Dermis lymphatic vessel endothelial cell (primary cell): ENCODE measurements at places on chromosomes 3 and 15. TPM values are rescaled to one million over a fixed set of nuclear protein-coding genes. Genes with fewer than 3 reads are reported as not detected.

Gene SLC6A20
- not detected in 2 replicates for total RNA-seq

Gene ZNF501
- total RNA-seq: 4.2 and 6.7 TPM in 2 replicates

Gene ALDH1A3
- total RNA-seq: 5.4 and 15.3 TPM in 2 replicates

Gene PSTPIP1
- total RNA-seq: not detected in 2 replicates

Gene LHFPL4
- under 0.01 TPM in 1 of 2 replicates, not detected in the other for total RNA-seq
